ENCODE measurements at places on chromosomes 6 and 20. TPM values are rescaled to one million over a fixed set of nuclear protein-coding genes. Genes with fewer than 3 reads are reported as not detected.

Gene SLC13A3
- 2.0 TPM for total RNA-seq

Gene TCP11
- not detected for total RNA-seq

Gene UNC5CL
- 1.5 TPM for total RNA-seq

Gene MOG
- total RNA-seq, result 1.9 TPM

Gene HUS1B
- 0.31 TPM for total RNA-seq

GRCh38 chr20:1628621-1629020, 8.8 kb upstream of the SIRPB1 start:
- ATAC-seq, result no peak

Data from motor neuron (in vitro differentiated cells).